ENCODE measurements at places on chromosomes 7 and 10. TPM values are rescaled to one million over a fixed set of nuclear protein-coding genes. Genes with fewer than 3 reads are reported as not detected.

The IGFBP1 gene
- total RNA-seq, result not detected

The LIPK gene
- total RNA-seq, result not detected

The SYT15 gene
- total RNA-seq, result 5.9 TPM

The RNF32 gene
- 0.33 TPM for total RNA-seq

The MICU1 gene
- 57.6 TPM for total RNA-seq

The CNNM1 gene
- total RNA-seq, result 0.24 TPM

DNA sequence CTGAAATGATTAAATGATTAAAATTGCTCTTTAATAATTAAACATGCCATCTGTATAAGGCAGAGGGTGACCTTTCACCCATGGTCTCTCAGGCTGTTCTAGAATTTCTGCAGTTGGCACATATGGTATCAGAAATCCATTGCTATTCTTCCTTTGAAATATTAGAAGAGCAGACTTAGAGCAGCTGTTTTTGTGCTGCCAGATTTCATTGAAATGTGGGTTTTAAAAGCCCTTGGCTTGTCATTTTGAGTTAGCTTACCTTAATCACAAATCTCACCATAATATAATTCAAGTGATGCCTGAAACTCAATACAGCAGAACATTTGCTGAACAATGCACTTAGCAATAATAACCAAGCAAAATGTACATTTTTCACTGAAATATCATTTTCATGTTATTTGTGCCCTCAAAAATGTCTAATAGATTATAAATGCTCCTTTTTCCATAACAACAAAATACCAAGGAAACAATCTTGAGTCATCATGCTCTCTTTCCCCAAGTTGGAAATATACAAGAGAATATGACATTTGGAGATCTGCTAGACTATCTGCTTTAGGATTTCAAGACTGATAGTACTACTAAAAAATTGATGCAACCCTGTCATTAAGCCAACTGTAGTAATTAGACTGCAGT lies 16.1 kb upstream of the PTTG1IP2 start:
- no peak for DNase-seq

- DNase-seq, result no peak
These were observed 14.8 kb downstream of the TSPAN14 start for GRCh38 chr10:80468806-80469421.

DNA sequence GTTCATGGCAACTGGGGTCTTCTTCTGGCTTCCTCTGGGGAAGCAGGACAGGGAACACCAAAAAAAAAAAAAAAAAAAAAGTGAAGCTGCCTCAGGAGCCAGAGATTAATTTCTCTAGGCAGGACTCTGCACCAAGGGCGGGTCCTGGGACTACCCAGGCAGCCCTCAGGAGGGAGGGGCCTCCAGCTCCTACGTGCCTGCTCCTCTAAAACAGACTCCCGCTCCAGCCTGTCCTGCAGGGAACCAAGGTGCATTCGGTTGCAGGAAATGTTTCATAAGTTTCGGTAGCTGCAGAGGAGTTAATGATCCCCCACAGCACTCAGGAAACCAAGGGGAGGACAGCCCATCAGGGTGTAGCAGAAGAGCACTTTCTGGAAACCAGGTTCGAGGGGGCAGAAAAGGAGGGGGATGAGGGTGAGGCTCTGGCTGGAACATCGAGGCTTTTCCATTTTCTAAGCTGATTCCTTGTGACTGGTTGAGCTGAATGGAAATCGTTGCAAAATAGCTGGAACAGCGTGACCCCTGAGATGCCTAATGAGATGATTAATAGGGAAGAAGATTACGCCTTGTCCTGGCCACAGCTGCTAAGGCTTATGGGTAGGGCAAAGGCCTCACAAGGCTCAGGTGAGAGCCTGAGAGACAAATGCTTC lies 84.2 kb downstream of the STRA8 start:
- peak; percentile 85 for DNase-seq

DNA sequence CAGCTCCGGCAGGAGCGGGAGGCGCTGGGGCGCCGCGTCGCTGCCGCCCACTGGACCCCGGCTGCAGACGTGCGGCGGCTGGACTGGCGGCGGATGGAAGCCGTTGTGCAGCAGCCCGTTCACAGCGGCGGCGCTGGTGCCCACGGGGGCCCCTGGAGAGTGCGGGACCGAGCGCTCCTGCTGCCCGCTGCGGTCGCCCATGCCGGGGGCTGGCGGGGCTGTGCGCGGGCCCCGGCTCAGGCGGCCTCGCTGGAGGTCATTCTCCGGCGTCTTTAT lies 413 bp downstream of the PANK1 start:
- peak; percentile 82 for DNase-seq

GRCh38 chr7:90701771-90702170 lies 105.7 kb downstream of the CDK14 start:
- no peak for DNase-seq

GRCh38 chr10:129864601-129865126 lies 99.4 kb downstream of the EBF3 start:
- no peak for DNase-seq

DNA sequence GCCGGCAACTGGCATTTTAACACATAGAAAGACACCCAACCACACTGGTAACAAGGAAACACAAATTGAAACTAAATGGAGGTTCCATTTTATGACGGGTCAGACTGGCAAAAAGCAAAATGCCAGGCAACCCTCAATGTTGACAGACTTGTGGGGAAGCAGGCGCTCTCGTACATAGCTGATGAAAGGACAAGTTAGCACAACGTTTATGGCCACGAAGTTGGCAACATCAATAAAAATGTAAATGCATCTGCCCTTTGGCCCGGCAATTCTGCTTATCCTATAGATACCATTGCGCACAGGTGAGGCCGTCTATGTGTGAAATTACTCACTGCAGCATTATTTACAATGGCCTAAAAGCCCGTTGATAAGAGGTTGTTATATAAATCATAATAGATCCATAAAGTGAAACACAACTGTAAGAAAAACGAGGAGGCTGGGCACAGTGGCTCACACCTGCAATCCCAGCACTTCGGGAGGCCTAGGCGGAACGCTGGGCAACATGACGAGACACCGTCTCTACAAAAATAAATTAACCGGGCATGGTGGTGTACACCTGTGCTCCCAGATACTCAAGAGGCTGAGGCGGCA lies 39.8 kb downstream of the FOXL3 start:
- DNase-seq, result no peak

DNA sequence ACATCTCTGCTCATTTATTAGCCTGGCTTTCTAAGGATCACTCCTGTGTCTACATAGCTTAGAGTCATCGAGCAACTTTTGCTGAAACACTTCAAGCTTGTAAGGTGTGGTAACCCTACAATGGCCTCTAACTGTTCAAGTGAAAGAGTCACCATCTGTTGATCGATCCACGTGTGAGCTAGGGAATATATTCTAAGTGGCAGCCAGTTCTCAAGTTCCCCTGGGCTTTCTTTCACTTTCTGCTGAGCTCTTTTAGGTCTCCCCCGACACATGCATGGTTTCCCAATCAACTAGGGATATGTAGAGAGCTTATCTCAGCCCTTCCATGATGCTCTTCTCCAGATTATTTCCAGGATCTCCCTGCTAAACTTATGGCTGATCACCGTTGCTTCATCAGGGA lies 15.5 kb downstream of the AOAH start:
- no peak for DNase-seq

GRCh38 chr10:132714986-132715775 lies 70.8 kb downstream of the NKX6-2 start:
- DNase-seq, result peak; percentile 66

DNA sequence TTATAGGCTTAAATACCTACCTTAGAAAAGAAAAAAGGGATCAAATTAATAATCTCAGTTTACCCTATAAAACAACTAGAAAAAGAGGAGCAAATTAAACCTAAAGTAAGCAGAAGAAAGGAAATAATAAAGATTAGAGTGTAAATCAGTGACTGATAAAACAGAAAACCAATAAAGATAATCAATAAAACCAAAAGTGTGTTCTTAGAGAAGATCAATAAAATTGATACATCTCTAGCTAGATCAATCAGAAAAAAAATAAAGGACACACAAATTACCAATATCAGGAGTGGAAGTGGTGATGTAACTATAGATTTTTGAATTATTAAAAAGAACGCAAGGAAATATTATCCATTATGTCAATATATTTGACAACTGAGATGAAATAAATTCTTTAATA lies 69.2 kb upstream of the NAMPT start:
- DNase-seq, result no peak

- no peak for DNase-seq
These were observed 16.9 kb downstream of the ZNF92 start for GRCh38 chr7:65390588-65390987.

- DNase-seq, result no peak
These were observed 488.3 kb downstream of the TNS3 start for GRCh38 chr7:47093320-47094234.

DNA sequence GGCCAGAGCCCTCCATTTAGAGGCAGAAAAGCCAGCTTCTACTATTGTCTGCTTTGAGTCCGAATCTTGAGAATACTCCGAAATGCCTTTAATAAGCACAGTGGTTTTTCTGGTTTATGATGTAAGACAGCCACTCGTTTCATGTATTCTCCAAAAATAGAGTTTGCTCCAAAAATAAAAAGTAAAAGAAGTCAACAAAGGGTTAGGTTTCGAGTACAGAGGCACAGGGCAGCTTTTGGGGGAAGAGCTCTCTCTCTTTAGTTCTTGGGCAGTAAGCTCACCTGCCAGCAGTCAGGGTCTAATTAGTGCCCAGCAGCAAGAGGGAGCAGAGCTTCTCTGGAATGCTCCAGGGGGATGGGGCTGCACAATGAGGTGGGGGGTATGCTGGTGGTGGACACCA lies 20.2 kb downstream of the CREB3L2 start:
- DNase-seq, result no peak

DNA sequence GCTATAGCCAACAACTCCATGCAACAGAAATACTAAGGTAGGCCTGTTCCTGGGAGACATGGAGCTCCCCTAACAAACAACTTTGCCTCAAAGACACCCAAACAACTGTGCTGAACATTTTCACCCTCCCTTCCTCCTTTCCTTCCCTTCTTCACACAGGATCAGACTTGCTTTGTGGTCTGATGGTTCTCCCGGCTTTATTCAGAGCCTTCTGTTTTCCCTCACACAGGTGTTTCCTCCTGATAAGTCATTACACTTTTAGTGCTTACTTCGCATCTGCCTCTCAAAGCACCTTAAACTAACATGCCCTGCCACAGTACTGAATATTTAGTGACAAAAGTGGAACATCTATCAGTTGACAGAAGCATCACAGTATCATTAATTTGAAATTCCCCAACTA lies 56.3 kb upstream of the YAE1 start:
- DNase-seq, result no peak

DNA sequence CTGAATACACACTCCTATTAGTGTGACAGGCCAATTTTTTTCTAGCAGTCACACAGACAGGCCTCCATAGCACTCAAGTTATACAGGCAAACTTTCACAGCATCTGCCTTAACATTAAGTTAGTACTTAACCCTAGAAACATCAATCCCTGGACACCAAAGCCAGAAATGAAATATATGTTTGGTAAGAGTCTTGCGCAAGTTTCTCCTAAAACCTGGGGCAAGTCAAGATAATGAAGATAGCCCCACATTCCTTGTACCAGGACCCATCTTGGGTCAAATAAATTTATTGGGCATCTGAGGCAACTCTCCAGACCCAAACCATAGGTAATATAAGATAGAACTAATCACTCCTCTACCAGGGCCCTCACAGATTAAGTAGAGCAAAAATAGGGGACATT lies 70.8 kb upstream of the ZNF92 start:
- DNase-seq, result no peak

- DNase-seq, result no peak
These were observed 582.0 kb downstream of the TNS3 start for GRCh38 chr7:46999866-47000265.

DNA sequence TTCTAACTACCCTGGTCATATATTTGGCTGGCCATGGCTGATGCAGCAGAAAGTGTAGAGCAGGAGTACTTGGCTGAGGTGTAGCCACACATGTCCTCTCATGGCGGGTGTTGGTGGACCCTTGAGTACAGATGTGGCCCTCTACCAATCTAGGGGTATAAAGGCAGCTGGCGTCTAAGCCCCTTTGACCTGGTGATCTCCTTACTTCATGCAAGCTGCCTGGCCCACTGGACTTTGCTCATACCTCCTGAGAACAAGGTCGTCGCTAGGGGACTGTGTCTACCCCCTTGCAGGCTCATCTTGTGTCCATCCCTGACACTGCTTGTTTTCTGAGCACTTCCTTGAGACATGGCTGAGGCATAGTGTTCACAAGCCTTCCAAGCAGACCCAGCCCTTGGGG lies 287.8 kb downstream of the RPS24 start:
- DNase-seq, result no peak

DNA sequence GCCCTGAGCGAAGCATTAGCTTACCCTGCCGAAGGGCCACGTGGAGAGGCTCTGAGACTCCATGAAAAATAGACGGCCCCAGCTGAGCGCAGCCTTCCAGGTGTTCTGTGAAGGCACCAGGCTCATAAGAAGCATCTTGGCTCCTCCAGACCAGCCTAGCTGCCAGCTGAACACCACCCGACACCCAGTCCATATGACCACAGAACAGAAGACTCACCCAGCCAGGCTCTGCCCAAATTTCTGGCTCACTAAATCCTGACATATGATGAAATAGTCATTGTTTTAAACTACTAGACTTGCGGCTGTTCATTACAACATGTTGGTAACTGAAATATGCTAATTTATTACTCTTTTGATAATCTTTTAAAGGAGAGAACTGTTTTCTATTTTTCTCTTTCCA lies 99.5 kb upstream of the ABI1 start:
- no peak for DNase-seq

- DNase-seq, result no peak
These were observed 298.2 kb upstream of the LRGUK start for GRCh38 chr7:133828906-133829305.

- DNase-seq, result no peak
These were observed 37.4 kb upstream of the DUSP5 start for GRCh38 chr10:110460111-110460809.

DNA sequence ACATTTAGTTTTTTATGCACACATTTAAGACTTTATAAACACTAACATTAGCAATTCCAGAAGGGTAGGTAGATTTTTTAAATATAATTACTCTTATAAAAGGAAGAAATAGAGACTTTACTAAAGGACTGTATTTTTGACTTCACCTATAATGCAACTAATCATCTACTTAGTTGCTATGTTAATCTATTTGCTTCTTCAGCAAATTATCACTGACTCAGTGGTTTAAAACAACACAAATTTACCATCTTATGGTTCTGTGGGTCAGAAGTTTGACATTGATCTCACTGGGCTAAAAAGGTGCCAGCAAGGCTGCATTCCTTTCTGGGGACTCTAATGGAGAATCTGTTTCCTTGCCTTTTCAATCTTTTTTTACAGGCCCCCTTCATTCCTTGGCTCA lies 7.6 kb downstream of the MTERF1 start:
- DNase-seq, result no peak

DNA sequence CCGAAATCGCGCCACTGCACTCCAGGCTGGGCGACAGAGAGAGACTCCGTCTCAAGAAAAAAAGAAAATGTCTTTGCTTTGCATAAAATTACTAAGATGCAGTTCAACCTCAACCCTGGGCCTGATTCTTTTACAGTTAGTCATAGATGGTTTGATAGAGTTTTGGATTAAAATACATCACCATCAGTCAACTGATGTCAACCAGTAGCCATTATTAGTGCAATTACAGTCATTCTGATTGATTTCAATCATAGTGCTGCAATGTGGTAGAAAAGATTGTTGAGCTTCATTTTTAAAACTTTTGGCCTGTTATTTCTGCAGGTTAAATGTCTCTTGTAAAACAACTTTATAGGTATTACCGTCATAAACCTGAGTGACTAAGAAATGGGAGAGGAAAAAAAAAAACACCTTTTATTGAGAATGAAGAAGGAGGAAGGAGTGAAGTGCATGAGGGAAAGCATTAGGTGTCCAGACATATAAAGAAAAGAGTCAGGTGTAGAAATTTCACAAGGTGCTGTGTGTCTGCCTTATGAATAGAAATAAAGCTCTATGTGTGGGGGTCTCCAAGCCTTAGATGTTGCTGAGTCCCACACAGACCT lies 150.6 kb downstream of the TRIL start:
- no peak for DNase-seq
